ENCODE measurements at places on chromosomes 2 and 18.

- no peak for DNase-seq
These were observed 469.0 kb downstream of the EPHA4 start for GRCh38 chr2:221102896-221103688.

- no peak for DNase-seq
These were observed 172.8 kb upstream of the SESTD1 start for GRCh38 chr2:179437430-179437829.

DNA sequence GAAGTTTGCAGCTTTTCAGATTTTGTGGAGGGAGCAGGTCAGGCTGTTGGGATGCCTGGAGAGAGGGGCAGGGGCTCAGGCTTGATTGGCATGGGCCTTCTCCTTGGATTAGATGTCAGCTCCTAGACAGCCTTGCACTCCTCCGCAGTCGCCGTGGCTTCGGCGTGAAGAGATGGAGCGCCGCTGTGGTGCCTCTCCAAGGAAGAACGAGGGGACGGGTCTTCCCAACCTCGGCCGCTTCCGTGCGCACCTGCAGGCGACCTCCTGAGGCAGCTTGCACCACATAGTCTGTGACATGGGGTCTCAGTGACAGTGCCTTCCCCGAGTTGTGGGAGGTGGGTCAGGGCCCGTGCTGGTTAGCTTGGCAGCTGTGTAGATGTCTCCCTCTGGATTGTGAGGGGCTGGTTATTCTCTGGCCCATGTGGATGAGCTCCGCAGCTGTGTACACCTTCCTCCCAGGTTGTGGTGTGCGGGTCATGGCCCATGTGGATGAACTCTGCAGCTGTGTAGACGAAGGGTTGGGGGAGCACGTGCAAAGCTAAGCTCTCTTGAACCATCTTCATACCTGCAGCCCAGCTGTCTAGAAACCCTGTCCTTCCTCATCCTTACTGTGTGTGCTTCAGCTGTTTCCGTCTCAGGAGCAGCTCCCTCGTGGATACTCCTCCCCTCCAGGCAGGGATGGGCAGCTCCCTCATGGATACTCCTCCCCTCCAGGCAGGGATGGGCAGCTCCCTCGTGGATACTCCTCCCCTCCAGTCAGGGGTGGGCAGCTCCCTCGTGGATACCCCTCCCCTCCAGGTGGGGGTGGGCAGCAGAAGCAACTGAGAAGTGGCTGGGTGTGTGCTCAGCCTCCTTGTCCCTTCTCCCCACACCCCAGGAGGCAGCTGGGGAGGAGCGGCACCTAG, 170.3 kb downstream of the LDLRAD4 start:
- no peak for DNase-seq

GRCh38 chr2:192314800-192315481, 120.2 kb upstream of the TMEFF2 start:
- DNase-seq = no peak

- DNase-seq = no peak
These were observed 48.0 kb downstream of the ANTXR1 start for GRCh38 chr2:69060938-69061501.

- DNase-seq = no peak
These were observed 55.7 kb downstream of the NPAS2 start for GRCh38 chr2:100875516-100876230.

DNA sequence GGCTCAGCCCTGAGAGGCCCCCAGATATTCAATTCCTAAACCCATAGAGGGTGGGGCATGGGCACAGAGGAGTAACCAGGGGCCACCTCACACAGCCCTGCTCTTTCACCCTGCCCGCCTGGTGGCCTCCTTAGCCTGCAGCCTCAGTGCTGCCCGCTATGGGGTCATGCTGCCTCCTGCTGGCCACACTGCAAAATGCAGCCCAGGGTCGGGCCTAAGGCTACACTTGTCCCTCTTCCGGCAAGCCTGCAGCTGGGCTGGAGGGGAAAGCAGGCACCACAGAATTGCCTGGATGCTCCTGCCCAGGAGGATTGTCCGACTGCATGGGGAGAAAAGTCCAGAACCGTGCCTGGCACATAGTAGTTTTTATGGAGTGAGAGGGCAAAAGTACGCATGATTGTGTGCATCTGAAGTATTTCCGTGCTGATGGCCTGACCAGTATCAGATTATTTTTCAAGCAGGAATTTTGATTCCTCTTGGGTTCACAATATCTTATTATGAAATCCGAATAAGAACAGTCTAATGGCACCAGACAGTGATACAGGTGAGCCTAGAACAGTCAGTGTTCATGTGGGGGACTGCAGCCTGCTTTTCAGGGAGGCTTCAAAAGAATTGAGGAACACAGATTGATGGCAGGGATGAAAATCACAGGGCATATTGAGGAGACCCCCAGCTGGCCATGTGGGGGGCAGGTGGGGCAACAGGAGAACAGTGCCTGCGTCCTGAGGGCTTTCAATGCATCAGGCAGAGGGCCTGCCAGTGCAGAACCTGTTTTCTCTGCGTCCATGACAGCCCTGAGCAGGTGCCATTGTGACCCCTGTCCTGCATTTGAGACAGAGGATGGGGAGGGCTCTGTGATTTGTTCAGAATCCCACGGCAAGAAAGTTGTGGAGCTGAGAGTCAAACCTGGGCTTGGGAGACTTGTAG, 51.2 kb upstream of the ALPP start:
- DNase-seq = peak; percentile 40

Data from GDM1 (cell line).